ENCODE measurements at places on chromosomes 1 and 21.

DNA sequence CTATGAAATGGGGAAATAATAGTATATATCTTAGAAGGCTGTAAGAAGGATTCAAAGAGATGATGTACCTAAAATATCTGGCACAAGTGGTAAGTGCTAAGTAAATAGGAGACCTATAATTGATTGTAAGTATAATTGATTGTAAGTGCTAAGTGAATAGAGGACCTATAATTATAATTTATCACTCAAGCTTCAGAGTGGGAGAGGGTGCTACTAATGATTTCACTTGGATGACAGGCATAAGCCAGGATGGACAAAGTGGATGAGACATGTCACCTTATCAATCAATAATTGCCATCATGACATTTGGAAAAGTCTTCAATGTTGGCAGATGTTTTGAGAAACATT, 11.2 kb downstream of the RCAN1 start:
- no peak for DNase-seq

DNA sequence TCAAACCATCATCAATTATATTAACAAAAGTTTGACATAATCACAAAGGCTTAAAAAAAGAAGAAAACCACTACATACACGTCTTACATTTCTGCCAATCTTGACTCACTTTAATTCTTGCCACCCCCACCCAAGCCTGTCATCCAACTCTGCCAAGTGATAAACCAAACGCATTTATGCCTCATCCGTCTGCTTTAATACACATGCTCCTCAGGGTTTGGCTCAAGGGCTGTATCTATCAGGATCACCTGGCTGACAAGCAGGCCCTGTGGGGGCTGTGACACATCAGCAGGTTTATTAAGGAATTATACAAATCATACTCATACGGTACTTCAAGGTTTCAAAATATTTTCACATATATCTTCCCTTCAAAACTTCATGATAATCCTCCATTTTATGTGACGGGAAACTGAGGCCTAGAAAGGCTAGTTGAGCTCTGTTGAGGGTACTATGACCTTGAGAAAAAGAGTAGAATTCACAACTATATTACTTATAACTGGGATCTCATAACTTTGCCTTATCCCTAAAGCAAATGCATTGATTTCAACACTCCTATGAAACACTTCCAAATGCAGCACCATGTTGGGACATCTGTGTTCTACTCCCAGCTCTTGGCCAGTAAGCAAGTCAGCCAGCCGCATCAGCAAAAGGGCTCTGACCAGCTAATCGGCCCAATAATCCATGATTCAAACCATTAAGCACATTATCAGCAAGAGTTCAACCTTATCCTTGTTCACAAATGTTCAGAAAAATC, 8.7 kb downstream of the SORT1 start:
- DNase-seq, result no peak

DNA sequence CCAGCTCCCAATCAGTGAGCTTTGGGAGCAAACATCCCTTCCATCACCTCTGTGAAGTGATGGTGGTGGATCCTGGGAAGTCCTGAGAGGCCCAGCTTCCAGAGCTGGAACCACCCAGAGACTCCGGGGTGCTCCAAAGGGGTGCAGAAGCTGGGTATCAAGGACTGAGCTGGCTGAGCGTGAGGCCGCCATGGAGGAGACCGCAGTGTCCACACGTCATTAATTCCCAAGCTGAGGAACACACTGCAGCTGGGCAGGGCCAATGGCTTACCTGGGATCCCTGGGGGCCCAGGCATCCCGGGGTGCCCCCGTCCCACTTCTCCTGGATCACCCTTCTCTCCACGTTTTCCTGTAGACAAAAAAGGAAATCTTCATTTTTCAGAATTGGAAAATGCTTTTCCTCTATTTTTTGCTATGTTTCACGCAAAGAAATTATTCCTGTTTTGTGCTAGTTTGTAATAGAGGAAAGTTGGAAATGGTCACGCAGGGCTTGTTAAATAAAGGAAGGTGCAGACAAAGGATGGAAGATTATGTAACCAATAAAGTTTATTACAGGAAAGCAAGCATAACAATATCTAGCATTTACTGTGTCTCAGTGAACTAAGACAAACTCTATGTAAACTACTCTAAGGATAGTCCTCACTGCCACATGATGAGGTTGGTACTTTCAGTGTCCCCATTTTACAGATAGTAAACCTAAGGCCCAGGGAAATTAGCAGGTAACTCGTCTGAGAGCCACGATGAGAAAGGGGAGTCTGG, 15.4 kb downstream of the COL9A2 start:
- DNase-seq, result no peak

- peak; percentile 62 for DNase-seq
Measured at GRCh38 chr1:109490029-109490933, 3.6 kb upstream of the CYB561D1 start.

DNA sequence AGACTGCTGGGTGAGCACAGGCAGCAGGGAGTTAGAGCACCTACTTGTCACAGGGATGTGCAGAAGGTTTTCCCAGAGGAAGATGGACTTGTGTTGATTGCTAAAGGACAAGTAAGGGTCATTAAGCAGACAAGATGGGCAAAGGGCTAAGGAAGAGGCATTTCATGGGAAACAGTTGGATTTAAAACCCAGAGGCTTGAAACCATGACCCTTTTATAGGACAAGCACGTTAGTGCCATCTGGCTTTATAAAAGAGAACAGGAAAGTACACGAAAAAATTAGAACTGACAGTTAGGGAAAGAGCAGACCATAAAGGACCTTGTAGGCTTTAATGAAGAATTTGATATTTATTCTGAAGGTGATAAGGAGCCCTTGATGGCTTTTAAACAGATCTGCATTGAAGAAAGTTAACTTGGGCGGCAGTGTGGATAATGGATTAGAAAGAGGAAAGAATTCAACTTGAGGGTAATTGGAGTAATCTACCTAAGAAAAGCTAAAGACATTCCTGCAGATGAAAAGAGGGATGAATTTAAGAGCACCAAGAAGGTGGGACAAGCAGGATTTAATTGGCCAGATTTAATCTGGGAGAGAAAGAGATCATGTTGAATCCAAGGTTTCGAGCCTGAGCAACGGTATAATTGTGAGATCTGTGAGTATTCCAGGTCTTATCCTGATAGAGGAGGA, 68.6 kb downstream of the ZC3H11B start:
- peak; percentile 21 for DNase-seq

GRCh38 chr1:43774359-43774758, 67.0 kb downstream of the ST3GAL3 start:
- peak; percentile 76 for DNase-seq

DNA sequence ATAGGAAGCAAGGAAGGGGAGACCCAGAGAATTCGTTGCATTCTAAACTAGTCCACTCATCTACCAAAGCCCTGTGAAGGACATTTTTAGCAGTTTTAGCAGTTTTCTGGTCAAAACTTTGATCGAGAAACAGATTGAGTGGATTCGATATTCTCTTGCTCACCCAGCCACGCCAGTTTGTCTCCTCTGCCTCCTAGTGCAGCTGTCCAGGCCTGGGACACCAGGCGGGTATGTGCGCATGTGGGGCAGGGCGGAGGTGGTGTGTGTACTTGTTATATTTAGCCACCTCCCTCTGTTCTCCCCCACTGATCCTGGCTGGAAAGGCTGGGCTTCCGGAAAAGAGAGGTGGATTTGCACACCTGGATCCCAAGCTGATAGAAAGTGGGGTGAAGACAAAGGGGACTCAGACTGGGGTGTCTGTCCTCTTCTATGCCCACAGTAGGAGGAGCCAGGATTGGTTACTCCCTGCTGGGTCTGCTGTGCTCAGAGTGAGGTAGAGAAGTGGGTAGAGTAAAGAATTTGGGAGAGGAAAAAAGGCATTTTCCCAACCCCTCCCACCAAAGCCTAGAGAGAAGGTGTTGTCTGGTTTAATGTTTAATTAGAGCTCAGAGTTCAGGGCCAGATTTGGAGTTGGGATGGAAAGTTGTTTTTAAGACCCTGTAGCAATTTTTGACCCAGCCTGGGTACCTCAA, 3.8 kb downstream of the LMNA start:
- DNase-seq, result peak; percentile 61

- peak; percentile 68 for DNase-seq
Measured at GRCh38 chr1:205285381-205286101, 36.0 kb downstream of the NUAK2 start.

DNA sequence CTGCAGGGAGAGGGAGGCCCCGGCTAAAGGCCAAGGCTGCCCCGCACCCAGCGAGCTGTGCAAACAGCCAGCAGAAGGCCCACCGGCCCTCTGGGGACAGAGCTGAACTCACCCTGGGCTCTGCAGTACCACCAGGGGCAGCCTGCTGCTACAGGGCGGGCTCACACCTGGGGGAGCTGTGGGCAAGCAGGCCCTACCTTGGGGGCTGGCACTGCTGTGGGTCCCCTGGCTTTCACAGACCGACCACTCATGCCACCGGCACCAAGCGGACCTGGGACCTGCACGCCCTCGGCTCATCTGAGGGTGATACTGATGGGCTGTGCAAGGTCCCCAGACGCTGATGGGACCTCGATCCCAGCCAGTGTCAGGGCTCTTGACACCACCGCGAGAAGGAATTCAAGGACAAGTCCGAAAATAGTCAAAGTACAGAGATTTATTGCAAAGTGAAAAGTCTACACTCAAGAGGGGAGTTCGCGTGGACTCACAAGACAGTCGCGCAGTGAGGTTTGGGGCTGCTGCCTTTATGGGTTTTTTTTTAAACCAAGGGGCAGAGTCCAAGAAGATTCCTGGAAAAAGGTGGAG, 61.0 kb upstream of the ADARB1 start:
- no peak for DNase-seq

- no peak for DNase-seq
Measured at GRCh38 chr1:88502886-88503285, 181.2 kb upstream of the PKN2 start.

- DNase-seq, result no peak
Measured at GRCh38 chr1:194705123-194705854, 1518.9 kb upstream of the B3GALT2 start.

GRCh38 chr1:225424562-225425200, 3.2 kb downstream of the LBR start:
- DNase-seq, result peak; percentile 55

GRCh38 chr1:29541631-29542030, 305.3 kb downstream of the PTPRU start:
- no peak for DNase-seq

- no peak for DNase-seq
Measured at GRCh38 chr1:239164451-239165180, 221.8 kb upstream of the CHRM3 start.

DNA sequence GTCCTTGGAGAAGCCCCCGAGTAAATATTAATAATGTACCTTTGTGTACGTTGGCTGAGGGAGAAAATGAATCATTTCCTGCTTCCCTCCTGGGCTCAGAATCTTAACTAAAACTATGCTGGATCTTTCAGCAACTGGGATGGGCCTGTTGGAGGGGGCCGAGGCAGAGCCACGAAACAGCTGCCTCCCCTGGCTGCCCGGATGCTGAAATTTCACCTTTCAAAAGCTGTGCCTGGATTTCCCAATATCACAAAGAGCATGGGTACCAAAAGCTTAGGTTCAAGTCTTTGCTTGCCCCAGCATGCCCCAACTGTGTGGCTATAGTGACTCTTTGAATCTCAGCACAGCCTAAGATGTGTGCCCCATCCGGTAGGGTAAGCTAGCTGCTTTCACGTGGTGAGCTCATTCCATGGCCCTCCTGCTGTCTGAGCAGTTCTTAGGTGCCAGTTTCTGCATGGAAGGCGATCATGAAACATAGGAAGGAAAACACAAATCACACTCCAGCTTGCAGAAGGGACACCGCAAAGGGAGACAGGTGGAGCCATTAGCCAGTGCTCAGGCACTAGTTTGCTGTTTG, 473.5 kb downstream of the PTPRU start:
- DNase-seq, result no peak

- no peak for DNase-seq
Measured at GRCh38 chr1:15758343-15758931, at the start of gene FBLIM1. TSS of gene FBLIM1 (plus strand) at chr1:15758795. CDS start at chr1:15764984, 6,189 bp downstream.

- no peak for DNase-seq
Measured at GRCh38 chr1:56333461-56333860, 245.9 kb downstream of the PLPP3 start.

- no peak for DNase-seq
Measured at GRCh38 chr1:193448682-193449461, 262.5 kb upstream of the B3GALT2 start.

DNA sequence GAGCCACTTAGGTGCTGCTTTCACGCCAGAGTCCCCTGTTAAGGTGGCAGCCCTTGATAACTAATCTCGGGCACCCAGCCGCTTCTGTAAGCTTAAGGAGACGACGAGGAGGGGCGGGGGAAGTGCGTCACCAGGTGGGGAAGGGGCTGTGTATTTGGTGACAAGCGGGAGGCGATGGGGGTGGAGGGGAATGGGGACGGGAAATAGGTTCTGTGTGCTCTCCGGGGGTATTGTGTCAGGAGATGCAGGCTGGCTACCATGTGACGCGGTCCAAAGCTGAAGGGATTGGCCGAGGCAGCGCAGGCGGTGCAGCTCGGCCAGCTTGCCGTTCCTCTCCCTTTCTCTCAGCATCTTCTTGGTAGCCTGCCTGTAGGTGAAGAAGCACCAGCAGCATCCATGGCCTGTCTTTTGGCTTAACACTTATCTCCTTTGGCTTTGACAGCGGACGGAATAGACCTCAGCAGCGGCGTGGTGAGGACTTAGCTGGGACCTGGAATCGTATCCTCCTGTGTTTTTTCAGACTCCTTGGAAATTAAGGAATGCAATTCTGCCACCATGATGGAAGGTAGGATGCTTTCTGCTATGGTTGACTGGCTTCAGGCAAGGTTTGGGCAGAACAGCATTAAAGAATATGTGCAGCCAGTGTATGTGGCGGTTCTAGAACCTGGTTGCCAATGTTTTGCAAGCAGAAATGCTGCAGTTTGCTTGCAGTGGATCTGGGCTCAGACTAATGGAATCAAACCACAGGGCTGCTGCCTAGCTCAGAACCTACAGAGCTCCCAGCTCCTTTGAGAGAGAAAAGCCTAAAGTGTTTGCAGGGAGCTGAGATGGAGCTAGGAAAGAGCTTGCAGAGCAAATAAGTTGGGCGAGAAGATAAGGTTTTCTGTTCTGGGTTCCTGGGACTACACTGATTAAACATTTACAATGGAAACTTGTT, at the start of gene SGIP1:
Gene SGIP1 (plus strand): TSS at position 350 of the 937 bp plus-strand sequence. CDS start 206 bp downstream, at position 556.
- DNase-seq, result no peak

- no peak for DNase-seq
Measured at GRCh38 chr1:216632980-216633379, 90.2 kb downstream of the ESRRG start.

DNA sequence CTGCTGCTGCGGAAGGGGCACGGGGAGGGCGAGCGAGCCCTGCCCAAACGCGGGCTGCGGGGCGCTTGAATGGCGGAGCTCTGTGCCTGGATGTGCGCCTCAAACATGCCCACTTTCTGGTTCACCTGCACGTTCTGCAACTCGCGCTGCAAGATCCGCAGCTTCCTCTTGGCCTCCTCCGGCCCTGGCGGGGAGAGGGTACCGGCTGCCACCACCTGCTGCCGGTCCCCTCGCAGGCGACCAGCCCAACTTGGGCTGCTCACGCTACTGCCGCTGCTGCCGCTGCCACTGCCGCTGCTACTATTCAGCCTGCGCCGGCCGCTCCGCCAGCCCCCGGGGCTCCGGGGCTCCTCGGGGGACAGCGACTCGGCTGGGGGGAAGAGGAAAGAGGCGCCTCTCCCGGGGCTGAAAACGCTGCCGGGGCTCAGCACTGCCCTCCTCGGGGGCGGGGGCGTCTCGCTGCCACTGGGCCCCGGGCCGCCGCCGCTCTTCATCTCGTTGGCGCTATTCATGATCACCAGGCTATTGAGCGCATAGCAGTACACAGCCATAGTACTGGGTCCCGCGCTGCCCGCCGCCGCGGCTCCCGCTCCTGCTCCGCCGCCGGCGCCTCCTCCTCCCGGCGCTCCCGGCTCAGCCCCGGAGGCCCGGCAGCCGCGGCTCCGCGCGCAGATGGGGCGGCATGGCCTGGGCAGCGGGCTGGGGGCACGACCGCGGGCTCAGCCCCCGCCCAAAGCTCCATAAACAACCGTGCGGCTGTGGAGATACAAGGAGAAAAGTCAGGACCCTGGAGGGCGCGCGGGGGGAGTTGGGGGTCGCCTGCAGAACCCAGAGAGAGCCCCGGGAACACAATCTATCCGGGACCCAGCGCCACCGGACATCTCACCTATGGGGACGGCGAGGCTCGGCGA, 1.9 kb downstream of the ITPKB start:
- DNase-seq, result no peak

All from RPMI7951 (cell line).